ENCODE measurements at places on chromosomes 16 and 17.

- DNase-seq: no peak
Observed at GRCh38 chr16:48106446-48106845, 49.3 kb downstream of the ABCC12 start.

GRCh38 chr16:25126820-25127232 lies 15.3 kb downstream of the LCMT1 start:
- DNase-seq: no peak

DNA sequence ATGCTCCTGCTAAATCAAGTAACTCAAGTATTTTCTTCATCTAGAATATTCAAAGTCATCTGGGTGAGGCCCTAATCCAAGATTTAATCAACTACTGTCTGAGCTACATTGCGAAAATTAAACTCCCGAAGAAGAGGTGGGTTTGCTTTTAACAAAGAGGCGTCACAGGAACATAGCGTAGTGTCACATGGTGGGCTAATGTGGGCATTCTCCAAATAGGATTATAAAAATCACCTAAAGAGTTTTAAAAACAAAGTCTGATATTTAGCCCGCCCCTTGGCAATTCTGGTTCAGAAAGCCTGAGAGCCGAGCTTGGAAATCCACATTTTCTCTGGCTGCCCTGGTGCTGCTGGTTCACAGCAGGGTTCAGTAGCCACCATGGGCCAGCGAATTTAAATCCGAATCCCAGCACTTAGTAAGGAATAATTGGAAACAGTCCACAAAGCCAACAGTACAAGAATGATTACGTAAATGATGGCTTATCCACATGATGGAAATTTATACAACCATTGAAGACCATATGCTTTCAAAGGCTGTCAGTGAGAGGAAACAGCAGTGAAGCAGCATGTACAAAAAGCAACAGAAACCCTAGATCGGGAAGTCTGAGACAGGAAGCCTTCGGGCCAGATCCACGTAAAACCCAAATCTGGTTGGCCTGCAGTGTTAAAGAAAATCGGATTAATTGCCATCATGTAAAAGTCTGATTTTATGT lies 8.8 kb downstream of the PMM2 start:
- no peak for DNase-seq

GRCh38 chr16:69112285-69113129 lies 7.1 kb downstream of the HAS3 start:
- DNase-seq: no peak

- no peak for DNase-seq
Observed at GRCh38 chr16:87245511-87245910, 71.7 kb downstream of the C16orf95 start.

DNA sequence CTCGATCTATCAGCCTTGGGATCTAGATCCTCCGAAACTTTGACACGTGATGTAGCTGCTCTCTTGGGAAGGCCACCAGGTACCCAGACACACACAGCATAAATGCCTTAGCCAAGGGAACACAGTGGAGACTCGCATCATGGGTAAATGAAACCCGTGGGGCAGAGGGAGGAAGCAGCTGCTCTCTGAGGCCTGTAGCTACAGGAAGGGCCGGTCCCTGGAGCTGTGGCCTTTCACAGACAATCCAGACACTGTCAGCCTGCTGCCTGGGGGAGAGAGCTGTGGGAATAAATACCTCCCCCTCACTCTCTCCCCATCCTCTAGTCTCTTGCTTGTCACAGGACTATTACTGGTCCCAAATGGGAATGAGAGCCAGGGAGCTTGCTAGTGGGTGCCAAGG lies 351.2 kb downstream of the UTP18 start:
- DNase-seq: no peak

DNA sequence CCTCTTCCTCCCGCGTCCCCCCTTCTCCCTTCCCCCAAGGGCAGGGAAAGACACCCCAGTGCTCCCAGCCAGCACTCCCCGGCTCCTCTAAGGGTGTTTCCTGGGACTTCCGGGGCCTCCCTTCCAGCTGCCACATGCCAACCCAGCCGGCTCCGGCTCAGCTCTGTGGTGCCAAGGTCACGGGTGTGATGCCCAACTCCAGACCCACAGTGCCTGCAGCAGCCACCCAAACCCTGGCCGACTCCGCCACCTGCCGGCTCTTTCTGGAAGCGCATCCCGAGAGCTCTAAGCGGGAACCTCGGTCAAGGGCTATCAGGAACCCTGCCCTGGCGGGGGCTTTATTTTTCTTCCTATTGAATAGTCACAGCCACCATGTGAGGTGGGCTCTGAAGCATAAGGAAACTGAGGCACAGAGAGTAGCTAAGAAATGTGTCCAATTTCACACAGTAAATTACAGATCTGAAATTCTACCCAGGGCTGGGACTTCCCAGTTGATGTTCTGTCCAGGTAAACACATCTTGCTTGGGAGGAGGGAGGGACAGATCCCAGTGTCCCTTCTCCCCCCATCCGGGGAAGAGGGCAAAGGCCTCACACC lies 3.3 kb upstream of the PPP1R1B start:
- DNase-seq: peak; percentile 67

- no peak for DNase-seq
Observed at GRCh38 chr17:49819138-49819537, 28.7 kb downstream of the TAC4 start.

DNA sequence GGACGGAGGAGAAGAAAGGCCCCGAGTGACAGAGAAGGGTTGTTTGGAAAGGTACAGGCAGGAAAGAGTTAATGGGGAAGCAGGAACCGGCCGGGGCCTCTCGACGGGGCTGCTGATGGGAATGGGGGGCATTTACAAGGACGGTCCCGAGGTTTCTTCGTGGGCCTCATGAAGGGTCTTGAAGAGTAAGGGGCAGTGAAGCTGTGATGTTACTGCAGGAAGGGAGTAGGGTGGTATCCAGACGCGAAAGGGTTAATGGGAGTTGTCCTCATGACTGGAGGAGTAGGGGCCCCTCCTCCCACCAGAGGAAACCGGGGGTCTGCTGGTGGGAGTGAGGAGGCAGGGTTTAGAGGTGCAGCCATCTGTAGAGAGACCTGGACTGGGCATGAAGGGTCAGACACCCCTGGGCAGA lies 481 bp downstream of the PDK2 start:
- DNase-seq: no peak

DNA sequence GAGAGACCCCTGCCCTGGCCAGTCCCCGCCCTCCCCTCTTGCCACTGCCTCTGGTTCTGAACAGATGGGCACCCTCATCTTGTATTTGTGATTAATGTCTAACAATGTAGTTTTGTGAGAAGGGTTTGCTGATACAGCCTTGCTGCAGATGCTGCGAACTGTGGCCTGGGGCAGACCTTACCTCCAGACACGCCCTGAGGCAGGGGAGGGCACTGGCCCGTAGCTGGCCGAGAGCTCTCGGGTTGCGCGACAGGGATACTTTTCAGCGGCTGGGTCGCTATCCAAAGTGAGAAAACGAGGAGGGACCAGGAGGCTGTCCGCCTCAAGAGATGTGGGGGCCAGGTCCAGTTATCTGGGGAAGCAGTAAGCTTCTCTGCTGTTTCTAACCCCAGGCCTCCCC lies 21.9 kb downstream of the STH start:
- no peak for DNase-seq

GRCh38 chr17:21382560-21383495 lies 6.7 kb downstream of the KCNJ12 start:
- peak; percentile 34 for DNase-seq

- DNase-seq: no peak
Observed at GRCh38 chr16:22369221-22369811, 5.1 kb downstream of the CDR2 start.

- no peak for DNase-seq
Observed at GRCh38 chr17:67359960-67360791, 6.2 kb downstream of the PSMD12 start.

DNA sequence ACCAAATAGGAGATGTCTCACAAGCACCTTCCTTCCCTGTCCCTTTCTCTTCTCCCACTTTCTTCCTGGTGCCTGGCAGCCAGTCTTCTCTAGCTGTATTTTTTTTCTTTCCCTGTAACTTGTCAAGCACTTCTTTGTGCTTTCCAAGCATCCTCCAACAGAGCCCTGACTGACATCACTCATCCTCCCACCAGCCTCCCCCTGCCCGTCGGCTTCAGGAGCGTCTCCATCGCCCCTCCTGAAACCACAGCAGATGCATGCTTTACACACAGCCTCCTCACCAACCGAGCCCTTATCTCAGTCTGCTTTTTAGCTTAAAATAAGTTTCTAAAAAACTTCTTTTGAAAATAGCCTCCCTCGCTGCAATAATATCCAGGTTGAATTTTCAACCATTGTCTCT lies 268.7 kb upstream of the CDH5 start:
- no peak for DNase-seq

- no peak for DNase-seq
Observed at GRCh38 chr16:83441517-83441916, 366.3 kb upstream of the HSBP1 start.

GRCh38 chr16:15049581-15050180 lies 6.2 kb downstream of the NTAN1 start:
- DNase-seq: no peak

GRCh38 chr16:89055313-89055712 lies 38.3 kb upstream of the ACSF3 start:
- no peak for DNase-seq

GRCh38 chr16:1102921-1103635 lies 7.0 kb upstream of the C1QTNF8 start:
- DNase-seq: no peak

DNA sequence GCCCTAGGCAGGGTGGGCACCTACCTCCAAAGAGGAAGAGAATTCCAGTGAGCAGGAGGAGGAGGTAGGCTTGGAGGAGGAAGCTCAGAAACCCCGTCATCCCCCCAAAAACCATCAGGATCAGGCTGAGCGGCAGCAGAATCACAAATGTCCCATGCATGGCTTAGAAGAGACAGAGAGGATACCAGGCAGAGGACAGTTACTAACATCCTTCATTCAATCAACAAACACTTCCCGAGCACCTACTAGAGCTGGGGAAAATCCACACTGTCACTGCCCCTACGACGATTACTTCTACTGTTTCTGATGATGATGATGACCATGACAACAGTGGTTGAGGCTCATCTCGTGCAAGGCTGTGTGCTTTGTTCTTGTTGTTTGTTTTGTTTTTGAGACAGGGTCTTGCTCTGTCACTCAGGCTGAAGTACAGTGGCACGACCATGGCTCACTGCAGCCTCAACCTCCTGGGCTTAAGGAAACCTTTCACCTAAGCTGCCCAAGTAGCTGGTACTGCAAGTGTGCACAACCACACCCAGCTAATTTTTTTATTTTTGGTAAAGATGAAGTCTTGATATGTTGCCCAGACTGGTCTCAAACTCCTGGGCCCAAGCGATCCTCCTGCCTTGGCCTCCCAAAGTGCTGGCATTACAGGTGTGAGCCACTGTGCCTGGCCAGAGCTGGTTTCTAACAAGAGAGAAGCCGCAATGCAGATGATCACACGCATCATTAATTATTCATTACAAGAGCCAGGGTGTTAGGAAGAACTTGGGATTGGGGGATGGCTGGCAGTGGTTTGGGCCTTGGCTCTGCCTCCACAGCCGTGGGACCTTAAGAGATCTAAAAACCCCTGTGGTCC lies 18.0 kb downstream of the TMEM114 start:
- DNase-seq: no peak

GRCh38 chr17:40820228-40820838 lies 2.1 kb downstream of the KRT10 start:
- no peak for DNase-seq

GRCh38 chr17:65332375-65332774 lies 195.2 kb downstream of the RGS9 start:
- DNase-seq: no peak

DNA sequence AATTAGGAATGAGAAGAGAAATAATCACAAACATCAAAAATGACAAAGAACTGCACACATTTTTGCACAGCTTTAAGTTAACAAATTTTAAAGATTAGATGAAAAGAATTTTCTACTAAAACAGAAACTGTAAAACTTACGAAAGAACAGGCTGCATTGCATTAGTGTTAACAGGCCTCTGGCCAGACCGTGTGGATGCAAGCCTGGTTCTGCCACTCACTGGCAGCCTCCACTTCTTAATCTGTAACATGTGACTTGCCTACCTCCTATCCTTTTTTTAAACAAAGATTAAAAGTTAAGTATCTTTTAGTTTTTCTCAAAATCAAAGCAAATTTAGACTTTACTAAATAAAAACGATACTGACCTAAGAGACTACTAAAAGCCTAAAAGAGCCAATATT lies 37.5 kb downstream of the CREBBP start:
- no peak for DNase-seq

GRCh38 chr17:50203086-50203485 lies 1.7 kb upstream of the COL1A1 start:
- DNase-seq: no peak

GRCh38 chr17:66507982-66508760 lies 205.8 kb downstream of the PRKCA start:
- DNase-seq: no peak

DNA sequence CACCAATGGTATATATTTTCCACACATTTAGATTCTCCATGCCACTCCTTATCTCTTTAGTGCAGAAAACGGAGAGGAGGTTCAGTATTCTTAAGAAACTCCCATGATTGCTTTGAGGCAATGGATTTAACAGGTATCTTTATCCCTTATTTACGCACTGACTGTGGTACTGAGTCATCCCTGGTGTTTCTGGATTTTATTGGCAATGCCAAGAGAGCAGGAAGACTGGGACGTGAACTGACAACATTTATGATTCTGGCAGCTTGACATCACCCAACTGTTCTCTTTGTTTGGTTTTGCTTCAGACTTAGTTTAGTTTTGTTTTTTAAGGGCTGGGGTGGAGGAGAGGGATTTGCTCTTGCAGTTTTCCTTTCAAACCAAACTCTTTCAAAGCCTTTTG lies 131.4 kb downstream of the WWOX start:
- DNase-seq: no peak

DNA sequence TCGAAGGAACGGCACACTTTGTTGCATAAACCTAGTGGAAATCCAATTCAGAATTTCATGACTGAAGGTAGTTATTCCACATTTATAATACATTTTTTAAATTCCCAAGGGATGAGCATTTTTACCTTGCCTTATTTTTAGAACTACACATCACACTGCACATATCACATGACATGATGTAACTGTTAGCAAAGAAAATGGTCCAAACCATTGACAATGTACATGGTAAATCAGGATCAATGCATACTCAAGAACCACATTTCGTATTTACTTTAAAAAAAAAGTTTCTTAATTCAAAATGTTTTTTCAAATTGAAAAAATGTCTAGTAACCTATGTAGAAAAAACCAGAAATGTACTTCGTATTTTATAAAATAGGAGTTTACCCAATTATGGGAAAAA lies 2.5 kb downstream of the KANSL1 start:
- no peak for DNase-seq

GRCh38 chr16:3529175-3529574 lies 28.4 kb downstream of the CLUAP1 start:
- no peak for DNase-seq

All from NCI-H1694 (cell line).